Regular cardiac myocyte (primary cell): ENCODE measurements at places on chromosomes 12 and 14. TPM values are rescaled to one million over a fixed set of nuclear protein-coding genes. Genes with fewer than 3 reads are reported as not detected.

Gene NYNRIN
- 3.5 and 6.8 TPM in 2 replicates for total RNA-seq

Gene SLC5A8
- under 0.01 TPM in 1 of 2 replicates, not detected in the other for total RNA-seq

Gene HSP90B1
- total RNA-seq, result 1,507 and 1,591 TPM in 2 replicates

Gene CD163
- under 0.01 TPM in 1 of 2 replicates, not detected in the other for total RNA-seq

Gene PLA2G1B
- total RNA-seq, result not detected in 2 replicates

Gene LRTM2
- total RNA-seq, result not detected in 2 replicates

Gene LIMA1
- total RNA-seq, result 113 and 140 TPM in 2 replicates

Gene LRFN5
- total RNA-seq, result 0.19 and 0.28 TPM in 2 replicates

Gene OASL
- under 0.01 and 0.56 TPM in 2 replicates for total RNA-seq
